ENCODE measurements at places on chromosomes 7 and 10. TPM values are rescaled to one million over a fixed set of nuclear protein-coding genes. Genes with fewer than 3 reads are reported as not detected.

The MYO3A gene
- total RNA-seq: not detected

The CDHR1 gene
- 0.66 TPM for total RNA-seq

The ARHGAP21 gene
- 59.4 TPM for total RNA-seq

The CALML5 gene
- total RNA-seq: not detected

The FAM25C gene
- not detected for total RNA-seq

The CTNNA3 gene
- total RNA-seq: not detected

The FAM171A1 gene
- 1.5 TPM for total RNA-seq

The CUZD1 gene
- 3.0 TPM for total RNA-seq
